Activated naive CD4-positive, alpha-beta T cell treated with Interleukin-2 at 50 U/mL for 16 hours (primary cell): ENCODE measurements at places on chromosomes 6 and 20.

GRCh38 chr6:20205722-20206161, 6.5 kb downstream of the MBOAT1 start:
- no peak for DNase-seq

DNA sequence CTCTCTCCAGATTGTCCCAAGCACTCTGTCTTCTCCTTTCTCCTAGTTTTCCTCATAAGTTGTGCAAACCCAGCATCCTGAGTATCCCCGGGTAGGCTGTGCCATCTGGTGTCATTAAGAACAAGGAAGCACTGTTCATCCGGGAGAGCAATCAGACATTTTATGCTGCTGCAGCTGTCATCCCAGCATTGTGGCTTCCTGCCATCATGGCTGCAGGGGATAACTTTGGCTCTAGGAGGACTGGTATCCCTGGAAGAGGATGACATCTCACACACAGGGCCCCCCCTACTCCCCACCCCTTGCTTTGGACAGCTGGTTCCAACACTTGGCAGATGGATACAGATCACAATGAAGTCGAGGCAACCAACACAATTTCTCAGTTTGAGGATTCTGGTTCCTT, 1195.1 kb upstream of the MAP3K7 start:
- no peak for DNase-seq

DNA sequence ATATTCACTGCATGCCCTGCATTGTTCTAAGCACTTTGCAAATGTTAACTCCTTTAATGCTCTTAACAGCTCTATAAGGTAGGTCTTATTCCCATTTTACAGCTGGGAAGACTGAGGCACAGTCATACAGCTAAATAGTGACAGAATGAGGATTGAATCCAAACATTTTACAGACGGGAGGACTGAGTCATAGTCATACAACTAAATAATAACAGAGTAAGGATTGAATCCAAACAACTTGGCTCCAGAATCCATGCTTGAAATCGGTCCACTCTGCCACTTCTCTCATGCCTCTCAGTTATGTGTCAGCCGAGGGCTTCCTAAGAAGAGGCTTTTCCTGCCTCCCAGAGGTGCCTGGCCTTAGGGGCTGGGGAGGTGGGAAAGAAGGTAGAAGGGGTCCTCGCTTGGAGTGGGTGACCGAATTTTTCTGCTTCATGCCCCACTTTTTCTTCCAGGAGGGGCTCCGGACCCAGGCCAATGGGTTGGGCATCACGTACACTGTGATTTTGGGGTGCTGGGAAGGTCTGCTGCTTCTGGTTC, 137.4 kb upstream of the RNF24 start:
- no peak for DNase-seq

- DNase-seq = no peak
Measured at GRCh38 chr6:74408844-74409243, 712.8 kb downstream of the CD109 start.

DNA sequence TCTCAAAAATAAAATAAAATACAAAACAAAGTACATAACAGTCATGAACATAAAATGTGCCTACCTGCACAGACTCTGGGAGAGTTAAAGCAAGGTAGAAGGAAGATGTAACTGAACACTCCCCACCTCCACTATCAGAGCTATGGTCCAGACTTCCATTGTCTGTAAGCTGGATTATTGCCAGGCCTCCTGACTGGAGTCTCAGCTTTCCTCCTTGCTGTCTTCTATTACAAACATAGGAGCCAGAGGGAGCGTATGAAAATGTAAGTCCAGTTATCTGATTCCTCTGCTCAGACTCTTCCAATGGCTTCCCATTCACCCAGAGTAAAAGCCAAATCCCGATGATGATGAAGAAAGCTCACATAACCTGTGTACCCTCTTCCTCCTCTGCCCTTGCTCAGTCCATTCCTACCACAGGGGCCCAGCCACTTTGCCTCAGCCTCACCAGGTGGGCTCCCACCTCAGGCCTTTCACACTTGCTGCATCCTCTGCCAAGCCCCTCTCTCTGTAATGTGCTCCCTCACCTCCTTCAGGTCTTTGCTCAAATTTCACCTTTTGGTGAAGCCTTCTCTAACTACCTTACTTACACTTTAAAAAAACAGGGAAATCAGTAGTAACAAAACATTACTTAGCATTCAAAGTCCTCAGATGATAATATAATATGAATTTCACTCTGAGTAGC, 194.1 kb downstream of the RIMS1 start:
- no peak for DNase-seq

DNA sequence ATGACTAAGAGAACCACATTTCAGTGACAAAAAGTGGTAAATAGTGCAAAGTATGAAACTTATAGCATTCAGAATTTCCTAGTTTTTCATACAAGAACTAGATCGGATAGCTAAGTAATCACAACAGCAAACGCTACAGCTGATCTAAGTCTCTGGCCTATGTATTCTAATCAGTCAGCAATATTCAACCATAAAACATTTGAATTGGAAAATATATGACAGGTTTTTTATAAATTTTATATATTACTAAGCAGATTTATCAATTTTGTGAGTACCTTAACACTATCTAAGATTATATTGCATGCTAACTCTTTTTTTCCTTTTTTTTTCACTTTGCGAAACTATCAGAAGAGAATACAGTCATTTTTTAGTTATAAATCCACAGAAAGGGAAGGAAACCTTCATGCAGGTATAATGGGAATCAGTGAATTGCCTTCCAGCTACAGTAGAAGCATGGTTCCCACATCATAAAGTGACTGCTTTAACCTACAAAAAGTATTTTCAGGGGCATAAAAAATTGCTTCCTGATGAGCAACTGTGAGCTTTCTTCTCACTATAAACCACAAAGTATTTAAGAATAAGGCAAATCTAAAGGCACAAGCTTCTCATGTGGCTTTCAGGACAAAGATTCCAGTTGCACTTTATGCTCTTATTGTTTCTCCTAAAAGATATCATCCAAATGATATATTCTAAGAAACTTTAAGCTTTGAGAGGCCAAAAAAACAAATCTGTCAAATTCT, 74.0 kb upstream of the GJE1 start:
- DNase-seq = no peak

DNA sequence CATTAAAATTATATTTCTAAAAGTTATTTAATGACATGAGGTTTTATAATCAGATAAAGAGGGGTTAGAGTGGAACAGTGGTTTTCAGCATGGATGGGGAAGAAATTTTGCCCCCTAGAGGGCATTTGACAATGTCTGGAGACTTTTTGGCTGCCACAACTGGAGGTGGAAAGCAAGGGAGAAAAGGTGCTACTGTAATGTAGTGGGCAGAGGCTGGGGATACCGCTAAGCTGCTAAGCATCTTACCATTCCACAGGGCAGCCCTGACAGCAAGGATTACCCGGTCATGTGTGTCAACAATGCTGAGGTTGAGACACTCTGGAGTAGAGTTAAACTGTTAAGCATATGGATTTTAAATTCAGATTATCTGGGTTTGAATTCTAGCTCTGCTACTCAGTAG, 52.9 kb upstream of the FABP7 start:
- DNase-seq = no peak

DNA sequence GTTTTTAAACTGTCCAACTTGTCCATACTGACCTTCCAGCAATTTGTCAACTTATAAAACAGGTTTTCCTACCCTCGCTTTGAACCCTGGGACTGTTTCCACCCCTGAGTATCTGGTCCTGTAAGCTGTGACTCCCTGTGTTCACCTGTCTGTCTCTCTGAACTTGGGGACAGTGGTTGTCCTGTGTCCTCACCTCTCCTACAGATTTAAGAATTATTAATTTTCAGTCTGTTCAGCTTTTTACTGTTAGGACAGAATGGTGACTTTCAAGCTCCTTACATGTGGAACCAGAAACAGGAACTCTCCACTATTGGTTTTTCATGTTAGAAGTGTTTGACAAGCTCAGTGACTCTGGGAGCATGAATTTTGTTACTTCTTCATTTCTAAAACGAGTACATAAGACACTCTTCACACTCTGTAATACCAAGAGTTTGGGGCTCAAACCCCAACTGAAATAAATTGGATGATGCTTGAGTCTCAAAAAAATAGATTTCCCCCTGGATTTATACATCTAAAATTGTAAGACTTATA, 713.9 kb downstream of the COL12A1 start:
- no peak for DNase-seq
